ENCODE measurements at places on chromosomes 1 and 21.

DNA sequence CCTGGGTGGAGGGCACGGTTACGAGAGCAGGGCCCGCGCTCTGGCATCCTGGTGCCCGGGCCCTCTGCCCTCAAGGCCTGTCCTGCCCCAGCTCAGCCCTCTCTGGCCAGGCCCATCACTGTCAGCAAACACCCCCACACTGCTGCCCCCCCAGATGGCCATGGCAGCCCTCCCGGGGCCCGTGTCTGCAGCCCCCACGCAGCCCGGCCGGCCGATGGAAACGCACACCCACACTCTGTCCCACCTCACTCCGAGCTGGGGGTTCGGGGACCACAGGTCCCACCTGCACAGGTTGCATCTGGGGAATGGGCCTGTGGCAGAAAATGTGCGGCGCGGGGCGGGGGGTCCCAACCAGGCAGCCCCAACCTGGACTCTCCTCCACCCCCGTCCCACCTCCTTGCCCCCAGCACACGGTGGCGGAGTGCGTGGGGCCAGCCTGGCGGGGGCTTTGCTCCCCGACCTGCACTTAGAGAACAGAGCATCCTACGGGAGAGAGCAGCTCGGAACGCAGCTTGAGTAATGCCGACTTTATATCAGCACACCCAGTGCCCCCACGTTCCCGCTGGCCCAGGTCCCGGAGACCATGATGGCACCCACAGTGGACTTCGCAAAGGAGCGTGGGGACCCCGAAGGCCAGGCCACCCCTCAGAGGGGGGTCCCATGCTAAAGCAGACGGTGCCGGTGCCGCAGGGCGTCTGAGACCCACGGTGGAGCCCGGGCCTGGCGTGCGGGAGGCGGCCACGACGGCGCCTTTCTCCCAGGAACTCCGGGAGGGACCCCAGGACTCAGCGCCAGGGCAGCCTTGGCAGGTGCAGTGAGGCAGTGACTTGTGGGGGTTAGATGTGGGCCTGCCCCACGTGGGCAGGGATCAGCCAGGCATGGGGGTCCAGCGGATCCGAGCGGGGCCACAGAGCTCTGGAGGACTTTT, 7.5 kb upstream of the RNF223 start:
- no peak for DNase-seq

DNA sequence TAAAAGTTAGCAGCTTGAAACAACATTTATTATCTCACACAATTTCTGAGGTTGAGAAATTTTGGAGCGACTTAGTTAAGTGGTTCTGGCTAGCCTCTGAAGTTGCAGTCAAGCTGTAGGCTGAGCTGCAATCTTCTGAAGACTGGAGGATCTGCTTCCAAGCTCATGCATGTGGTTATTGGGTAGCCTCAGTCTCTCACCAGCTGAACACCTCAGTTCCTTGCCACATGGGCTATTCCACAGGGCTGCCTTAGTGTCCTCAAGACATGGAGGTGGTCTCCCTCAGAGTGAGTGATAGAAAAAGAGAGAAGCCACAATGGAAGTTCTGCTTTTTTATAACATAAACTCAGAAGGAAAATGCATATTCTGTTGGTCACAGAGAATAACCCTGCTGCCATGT, 92.0 kb upstream of the CAMK1G start:
- DNase-seq, result no peak

DNA sequence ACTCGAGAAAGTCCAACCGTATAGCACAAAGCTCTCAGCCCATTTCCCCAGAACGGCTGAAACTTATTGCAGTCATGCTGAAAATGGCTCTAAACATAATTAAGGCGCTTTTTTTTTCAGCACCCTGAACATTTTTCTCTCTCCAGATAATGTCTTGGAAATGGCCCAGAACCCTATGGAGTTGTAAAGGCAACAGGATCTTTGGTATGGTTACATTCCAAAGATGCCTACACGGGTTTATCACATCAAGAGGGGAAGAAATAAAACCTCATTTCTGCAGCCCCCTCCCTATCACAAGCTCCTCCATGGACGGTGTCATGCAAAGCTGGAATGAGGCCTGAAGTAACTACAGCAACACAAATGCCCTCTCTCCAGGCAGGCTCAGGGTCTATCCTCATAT, 126.4 kb upstream of the GALNT2 start:
- DNase-seq, result no peak

DNA sequence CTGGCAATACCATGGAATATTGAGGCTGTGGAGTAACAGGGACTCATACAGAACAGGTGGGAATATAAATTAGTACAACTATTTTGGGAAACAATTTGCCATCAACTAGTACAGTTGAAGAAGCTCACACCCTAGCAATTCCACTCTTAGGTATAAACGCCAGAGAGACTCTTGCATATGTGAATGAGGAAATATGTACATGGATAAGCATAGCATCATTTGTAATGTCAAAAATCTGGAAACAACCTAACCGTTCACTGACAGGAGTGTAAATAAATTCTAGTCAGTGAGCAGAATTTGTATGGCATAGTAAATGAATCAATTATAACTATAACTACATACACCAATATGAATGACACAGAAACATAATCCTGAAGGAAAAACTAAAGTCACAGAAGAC, 83.7 kb downstream of the RAB3GAP2 start:
- no peak for DNase-seq

DNA sequence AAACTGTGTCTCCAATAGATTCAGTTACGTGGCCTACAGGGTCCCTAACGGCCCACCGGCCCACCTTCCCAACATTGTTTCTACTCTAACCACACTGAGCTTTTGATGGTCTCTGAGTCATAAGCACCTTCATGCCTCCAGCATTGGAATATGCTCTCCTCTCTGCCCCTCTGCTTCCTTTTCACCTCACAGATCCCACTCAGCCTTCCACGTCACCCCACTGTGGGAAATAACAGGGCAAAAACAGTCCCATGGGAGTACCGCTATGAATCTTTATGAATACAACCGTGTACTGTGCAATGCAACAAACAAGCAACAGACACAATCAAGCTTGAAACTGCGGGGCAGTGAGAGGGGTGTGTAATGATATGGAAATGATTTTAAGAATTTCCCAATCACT, 5.3 kb upstream of the SARS1 start:
- DNase-seq, result no peak

DNA sequence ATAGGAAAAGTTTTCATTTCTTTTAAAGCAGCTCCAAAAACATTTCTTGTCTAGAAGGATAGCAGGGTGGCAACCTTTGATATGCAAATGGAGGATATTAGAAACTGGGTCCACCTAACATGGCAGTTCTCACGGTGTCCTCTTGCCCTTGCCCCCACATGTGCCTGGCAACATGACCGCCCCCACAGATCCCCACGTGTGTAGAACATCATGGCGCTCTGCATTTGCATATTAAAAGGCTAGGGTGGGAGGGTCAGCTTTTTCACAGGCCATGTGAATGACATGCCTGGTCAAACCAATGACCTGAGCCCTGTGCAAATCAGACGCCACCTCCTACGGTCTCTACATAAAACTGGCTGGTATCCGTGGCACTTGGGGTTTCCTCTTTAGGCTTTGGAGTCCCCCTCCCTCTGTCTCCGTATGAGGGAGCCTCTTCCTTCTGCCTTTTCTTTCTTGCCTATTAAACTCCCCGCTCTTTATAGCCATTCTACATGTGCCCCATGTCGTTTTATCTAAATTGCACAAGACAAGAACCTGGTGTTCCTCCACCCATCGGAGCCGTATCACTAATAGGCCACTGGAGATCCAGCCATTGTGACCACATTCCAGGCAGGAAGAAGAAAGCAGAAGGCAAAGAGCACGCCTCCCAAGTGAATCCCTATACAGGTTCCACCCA, 71.3 kb downstream of the WDR4 start:
- DNase-seq, result no peak

DNA sequence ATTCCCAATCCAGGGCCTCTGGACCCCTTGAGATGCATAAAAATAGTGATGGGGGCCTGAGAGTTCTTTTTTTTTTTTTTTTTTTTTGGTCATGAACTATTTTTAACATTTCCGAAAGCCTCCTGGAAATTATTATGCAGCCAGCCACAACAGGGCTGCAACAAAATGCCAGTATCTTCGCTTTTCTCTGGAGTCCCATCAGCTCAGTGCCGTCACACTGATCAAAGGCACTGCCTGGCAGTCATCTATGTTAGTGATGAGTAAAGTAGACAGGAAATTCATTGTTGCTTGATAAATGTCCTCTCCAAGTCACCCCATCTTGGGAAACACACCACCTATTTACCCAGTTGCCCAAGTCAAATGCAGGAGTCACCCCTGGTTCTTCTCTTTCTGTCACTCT, 15.2 kb upstream of the PEF1 start:
- DNase-seq, result no peak

- no peak for DNase-seq
These were observed 19.0 kb downstream of the FOXO6 start for GRCh38 chr1:41380195-41380594.

DNA sequence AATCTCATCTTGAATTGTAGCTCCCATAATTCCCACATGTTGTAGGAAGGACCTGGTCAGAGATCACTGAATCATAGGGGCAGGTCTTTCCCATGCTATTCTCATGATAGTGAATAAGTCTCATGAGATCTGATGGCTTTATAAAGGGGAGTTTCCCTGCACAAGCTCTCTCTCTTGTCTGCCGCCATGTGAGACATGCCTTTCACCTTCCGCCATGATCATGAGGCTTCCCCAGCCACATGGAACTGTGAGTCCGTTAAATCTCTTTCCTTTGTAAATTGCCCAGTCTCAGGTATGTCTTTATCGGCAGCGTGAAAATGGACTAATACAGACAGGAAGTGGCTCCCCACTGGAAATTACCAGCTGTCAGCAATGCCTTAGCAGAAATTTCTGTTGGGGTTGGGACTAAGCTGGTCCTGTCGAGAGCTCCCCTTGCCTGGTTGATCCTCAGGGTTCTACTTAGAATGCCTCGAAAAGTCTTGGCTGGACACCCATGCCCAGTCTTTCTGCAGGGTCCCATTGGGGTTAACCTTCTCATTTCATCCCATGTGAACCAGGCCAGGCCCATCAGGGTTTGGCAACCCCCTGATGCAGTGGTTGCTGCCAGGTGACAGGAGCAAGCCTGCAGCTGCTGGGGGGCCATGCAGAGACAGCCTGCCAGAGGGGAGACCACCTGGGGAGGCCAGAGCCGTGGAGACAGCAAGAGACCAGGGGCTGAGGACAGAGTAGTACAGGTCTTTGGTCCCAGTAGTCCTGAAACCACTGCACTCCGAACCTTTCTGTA, 2.8 kb upstream of the ABCG1 start:
- DNase-seq, result no peak

DNA sequence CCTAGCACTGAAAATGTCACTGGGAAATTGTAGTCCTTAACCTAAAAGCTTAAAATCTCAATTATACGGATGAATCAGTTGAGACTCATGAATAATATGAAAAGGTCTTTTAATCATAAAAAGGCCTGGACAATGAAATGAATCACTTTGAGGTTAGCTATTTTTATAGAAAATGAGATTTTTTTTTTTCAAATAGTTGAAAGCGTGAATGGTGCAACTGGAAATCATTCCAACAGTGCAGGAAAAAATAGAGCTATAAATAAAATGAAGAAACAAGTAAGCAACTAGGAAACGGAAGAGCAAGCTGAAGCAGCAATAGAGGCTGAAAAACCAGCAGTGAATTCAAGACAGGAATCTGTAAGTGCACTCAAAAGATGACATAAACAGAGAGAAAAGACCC, 142.9 kb downstream of the BACH1 start:
- no peak for DNase-seq

DNA sequence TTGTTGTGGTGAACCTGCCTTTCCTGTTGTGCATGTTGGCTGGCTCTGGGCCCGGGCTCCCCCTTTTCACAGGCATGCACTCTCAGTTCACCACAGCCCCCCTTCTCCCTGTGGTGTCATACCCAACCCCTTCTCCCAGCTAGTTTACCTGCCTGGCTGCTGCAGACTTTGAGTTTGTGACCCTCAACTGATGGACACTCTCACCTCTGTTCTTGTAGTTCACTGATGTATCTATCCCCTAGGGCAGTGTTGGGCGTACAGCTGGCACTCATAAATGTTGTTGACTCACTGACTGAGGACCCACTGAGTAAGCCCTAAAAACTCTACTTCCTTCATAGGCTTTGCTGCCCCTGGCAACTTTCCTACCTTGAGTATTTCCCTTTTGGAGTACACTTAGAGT, 54.9 kb downstream of the WDR64 start:
- no peak for DNase-seq

GRCh38 chr1:62688687-62689085, 500 bp upstream of the DOCK7 start:
- no peak for DNase-seq

DNA sequence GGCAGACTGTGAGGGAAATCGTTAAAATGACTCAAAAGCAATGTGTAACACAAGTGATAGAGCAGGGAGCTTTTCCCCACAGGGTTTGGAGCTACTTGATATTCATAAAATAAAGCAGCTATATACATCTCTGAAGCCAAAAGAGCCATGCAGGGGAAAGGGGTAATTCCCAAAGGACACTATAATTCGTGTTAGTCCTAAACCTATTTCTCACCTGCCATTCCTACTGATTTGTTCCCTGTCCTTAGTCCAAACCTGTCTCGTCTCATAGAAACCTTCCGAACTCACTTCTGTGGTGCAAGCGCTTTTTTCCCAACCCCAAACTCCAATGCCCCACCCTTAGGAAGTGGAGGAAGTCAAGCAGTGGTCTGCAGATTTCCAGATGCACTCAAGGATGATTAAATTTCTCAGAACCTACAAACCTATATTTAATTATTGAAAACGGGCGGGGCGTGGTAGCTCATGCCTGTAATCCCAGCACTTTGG, 946 bp upstream of the HNRNPR start:
- no peak for DNase-seq

DNA sequence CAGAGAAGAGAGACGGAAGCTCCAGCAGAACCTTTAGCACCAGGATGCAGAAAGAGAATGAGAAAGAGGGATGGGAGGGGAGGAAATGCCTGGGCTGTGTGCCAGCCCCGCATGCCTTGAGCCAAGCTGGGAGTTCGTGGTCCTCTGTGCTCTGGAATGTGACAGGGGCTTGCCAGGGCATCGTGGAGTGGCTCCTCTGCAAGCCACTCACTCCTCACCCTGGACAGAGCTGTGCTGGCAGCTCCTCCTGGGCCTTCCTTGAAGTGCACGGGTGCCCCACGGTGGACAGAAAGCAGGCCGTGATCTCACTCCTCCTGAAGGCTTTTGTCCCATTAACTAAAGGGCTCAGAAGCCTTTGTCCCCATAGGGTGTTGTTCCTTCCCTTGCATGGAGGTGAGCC, 34.8 kb upstream of the PRELP start:
- no peak for DNase-seq

DNA sequence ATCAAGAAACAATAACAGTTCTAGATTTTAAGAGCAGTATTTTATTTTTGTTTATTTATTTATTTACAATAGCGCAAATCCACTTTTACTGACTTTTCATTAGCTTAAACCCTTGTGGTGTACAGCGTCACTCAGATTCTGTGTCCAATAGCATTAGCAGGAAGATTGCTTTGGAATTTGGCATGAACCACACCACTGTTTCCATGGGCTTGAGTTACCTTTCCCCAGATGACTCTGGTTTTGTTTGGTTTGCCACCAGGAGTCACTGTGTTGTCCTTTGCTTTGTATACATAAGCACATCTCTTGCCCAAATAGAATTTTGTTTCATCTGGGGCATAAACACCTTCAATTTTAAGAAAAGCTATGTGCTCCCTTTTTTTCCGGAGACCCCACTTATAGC, 25.9 kb upstream of the SNRPE start:
- DNase-seq, result no peak

- DNase-seq, result no peak
These were observed 56.9 kb downstream of the RUNX1 start for GRCh38 chr21:34992180-34992579.

- peak; percentile 43 for DNase-seq
These were observed 94.4 kb upstream of the KRTAP19-8 start for GRCh38 chr21:31132574-31133242.

All from activated naive CD8-positive, alpha-beta T cell treated with anti-CD3 and anti-CD28 coated beads, Interleukin-2, amount 50 U/mL, for 16 hours (primary cell).